ENCODE measurements at places on chromosomes 16 and 17. TPM values are rescaled to one million over a fixed set of nuclear protein-coding genes. Genes with fewer than 3 reads are reported as not detected.

The TVP23A gene
- 3.2 TPM for total RNA-seq

The IRF8 gene
- total RNA-seq = 337 TPM

The ZNF652 gene
- total RNA-seq = 86.2 TPM

The MYCBPAP gene
- 5.1 TPM for total RNA-seq

The JPH3 gene
- not detected for total RNA-seq

All from B cell (primary cell).